ENCODE measurements at places on chromosomes 1 and 21.

DNA sequence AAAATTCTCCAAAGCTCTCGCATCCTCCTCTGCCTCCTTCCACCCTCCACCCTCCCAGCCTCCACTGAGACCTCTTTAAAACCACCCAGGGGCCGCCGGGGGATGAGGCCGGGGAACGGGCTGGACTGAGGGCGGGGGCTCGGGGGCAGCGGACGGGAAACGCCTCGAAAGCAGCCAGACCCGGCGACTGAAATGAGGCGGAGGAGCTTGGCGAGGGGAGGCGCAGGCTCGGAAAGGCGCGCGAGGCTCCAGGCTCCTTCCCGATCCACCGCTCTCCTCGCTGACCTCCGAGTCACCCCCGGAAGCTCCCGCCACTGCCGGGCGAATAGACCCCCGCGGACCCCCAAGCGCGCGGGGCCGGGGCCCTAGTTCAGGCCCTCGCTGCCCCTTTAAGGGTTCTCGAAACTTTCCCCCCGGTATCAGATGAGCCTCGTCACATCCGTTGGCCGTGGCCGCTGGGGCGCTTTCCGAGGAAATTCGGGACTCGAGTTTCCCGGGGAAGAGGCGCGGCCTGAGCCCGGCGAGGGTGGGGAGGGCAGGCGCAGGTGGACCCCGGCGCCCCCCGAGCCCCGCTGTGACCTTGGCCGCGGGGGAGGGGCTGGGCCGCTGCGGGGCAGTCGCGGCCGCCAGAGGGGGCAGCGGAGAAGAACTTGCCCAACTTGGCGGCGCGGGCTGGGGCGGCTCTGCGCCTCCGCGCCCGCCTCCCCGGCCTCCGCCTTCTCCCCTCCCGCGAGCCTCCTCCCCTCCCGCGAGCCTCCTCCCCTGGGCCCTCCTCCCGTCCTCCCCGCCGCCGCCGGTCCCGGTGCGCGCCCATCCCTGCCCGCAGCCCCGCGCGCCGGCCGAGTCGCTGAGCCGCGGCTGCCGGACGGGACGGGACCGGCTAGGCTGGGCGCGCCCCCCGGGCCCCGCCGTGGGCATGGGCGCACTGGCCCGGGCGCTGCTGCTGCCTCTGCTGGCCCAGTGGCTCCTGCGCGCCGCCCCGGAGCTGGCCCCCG lies at the start of gene BACE2:
BACE2 (plus strand) TSS at position 813 of the 995 bp plus-strand sequence; CDS start at position 917, 104 bp downstream.
- peak; percentile 58 for DNase-seq

DNA sequence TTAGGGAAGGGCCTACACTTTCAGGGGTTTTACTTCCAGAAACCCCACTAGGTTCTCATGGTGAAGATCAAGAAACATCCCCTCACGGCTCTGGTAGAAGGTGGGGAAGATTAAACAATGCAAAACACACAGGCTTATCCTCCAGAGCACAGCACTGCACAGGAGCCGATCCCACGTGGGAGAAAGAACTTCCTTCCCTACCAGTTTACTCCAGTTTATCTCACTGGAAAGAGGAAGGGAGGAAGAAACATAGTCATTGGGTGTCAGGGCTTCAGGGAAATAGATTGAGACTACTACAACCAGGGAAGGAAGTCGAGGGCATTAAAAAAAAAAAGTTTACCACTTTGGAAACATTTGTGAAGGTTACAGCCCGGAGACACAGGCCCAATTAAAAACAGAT lies 164.4 kb downstream of the NTPCR start:
- no peak for DNase-seq

- no peak for DNase-seq
Measured at GRCh38 chr1:46013581-46013980, 118.8 kb downstream of the PIK3R3 start.

DNA sequence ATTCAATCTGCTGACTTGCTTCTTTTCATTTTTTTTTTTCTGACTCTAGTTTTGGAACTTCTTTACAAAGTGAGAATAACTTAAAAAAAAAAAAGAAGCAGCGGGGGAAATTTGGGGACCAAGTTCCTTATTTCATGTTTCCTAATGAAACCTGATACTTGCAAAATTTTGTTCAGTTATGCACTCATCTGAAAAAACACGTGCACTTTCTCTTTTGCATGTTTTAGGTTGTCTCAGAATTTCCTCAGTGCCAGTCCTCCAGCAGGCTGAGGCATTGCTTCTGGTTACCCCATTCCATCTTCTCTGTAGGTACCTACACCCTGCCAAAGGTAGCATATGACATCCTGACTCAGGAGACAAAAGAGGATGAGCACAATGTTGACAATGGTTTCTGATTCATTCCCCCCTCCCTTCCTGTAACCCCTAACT lies 299.7 kb downstream of the GRIK1 start:
- no peak for DNase-seq

DNA sequence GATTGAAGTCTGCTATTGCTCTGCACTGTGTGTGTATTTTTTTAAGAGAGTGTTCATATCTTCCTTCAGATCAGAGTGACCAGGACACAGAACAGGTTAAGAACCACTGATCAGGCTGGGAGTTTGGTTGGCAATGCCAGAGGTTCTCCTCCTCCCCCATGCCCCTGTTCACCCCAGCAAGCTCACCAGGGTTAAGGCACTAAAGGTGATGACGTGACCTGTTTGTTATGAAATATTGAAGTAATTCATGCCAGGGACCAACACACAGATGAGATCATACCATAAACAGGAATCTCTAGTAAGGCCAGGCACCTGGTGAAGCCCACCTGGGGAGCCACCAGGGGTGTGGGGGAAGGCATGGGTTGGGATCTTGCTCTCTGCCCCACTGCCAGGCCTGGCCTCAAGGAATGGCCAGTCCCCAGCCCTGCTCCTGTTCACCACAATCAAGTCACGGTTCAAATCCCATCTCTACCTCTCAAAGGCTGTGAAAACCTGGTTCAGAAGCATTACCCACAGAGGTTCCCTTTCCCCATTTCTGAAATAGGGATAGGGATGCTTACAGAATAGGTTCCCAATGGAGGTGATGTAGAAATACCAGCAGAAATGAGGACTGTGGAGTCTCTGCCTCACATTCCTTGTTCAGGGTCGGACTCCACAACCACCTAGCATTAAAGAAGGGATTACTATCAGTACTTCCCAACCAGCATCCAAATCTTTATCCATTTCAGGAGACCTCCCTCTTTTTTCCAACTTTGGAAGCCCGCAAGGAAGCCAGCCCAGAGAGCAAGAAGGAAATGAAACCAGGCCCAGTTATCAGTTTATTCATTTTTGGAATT lies 2.4 kb downstream of the ID3 start:
- no peak for DNase-seq

GRCh38 chr1:177287994-177288393 lies 117.2 kb downstream of the BRINP2 start:
- no peak for DNase-seq

GRCh38 chr1:209884665-209885117 lies 53.3 kb upstream of the SYT14 start:
- no peak for DNase-seq

DNA sequence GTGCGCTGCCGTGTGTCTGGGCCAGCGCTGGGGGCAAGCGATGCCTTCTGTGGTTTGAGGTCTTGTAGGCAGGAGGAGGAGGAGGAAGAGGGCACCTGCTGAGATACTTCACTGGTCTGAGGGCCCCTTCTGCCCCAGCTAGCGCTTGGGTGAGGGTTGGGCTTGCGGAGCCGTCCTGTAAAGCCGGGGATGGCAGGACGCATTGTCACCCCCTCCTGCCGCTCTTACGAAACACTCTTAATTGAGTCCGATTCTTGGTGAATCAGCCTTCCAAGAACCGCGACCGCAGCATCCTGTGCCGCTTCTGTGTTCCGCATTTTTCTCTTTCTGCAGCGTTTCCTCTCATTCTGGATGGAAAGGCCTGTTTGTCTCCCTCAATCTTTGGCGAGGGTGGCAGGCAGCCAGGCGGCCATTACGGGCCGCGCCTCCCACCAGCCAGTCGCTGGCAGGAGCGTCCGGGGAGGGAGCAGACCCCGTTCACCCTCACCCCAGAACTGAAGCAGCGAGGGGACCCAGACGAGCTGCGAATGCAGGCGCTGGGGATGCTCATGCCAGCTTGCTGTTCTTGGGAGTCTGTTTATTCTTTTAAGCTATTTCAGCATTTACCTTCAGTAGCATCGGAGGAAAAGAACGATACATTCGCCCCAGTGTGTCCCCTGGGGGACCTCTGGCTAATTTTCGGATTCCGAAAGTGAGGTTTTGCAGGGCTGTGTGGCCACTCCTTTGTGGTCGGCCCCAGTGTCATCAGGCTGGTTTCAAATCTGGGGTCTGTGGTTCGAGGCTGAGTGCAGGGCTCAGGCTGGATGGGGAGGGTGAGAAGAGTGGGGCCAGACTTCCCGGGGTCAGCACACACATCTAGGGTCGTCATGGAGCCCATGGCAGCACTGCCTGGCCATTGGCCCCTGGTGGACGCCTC lies 62.7 kb downstream of the SKI start:
- DNase-seq: no peak

DNA sequence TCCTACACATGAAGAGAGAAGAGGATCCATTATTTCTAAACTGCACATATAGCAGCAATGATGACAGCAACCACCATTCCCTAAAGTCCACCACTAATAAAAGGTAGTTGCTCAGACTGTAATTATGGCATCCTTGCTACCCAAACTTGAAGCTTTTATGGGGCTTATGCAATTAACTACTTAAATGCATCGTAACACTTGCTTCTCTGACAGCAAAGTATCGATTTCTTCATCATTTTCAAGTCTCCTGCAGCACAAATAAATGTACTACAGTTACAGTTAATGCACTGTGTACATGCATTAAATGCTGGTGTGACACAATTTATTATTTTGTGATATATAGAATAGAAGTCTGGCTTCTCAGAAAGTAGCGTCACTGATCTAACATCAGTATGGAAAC lies 241.7 kb downstream of the USH2A start:
- no peak for DNase-seq

DNA sequence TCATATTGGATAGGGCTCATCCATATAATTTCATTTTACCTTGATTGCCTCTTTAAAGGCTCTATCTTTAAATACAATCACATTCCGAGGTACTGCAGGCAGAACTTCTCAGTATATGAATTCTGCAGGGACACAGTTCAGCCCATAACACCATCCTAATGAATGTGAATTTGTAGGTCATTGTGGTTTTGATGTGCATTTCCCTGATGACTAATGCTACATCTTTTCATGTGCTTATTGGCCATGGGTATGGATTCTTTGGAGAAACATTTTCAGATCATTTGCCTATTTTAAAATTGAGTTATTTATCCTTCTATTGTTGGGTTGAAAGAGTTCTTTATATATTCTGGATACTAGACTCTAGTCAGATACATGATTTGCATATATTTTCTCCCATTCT lies 9.6 kb upstream of the RPS6KC1 start:
- no peak for DNase-seq

- peak; percentile 16 for DNase-seq
Measured at GRCh38 chr1:51283979-51284378, 46.4 kb downstream of the TTC39A start.

- DNase-seq: peak; percentile 55
Measured at GRCh38 chr1:204791453-204792353, 79.0 kb upstream of the NFASC start.

GRCh38 chr1:234262754-234263105 lies 110.5 kb upstream of the COA6 start:
- DNase-seq: no peak

DNA sequence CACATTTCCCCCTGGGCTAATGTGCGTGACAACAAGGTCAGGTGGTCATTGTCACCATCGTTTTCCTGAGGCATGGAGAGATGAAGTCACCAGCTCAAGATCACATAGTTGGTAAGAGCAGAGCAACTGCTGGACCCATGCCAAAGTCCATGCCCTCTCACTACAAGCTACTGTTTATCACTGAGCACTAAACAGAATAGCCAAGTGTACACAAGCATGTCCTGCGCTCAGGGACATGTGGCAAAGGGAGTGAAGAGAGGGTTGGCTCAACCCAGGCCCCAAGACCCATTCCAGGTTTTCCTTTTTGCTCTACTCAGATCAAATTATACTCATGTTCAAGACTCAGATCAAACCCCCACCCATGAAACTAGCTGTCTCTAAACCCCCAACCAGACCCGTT lies 20.8 kb downstream of the LRRC52 start:
- DNase-seq: no peak

DNA sequence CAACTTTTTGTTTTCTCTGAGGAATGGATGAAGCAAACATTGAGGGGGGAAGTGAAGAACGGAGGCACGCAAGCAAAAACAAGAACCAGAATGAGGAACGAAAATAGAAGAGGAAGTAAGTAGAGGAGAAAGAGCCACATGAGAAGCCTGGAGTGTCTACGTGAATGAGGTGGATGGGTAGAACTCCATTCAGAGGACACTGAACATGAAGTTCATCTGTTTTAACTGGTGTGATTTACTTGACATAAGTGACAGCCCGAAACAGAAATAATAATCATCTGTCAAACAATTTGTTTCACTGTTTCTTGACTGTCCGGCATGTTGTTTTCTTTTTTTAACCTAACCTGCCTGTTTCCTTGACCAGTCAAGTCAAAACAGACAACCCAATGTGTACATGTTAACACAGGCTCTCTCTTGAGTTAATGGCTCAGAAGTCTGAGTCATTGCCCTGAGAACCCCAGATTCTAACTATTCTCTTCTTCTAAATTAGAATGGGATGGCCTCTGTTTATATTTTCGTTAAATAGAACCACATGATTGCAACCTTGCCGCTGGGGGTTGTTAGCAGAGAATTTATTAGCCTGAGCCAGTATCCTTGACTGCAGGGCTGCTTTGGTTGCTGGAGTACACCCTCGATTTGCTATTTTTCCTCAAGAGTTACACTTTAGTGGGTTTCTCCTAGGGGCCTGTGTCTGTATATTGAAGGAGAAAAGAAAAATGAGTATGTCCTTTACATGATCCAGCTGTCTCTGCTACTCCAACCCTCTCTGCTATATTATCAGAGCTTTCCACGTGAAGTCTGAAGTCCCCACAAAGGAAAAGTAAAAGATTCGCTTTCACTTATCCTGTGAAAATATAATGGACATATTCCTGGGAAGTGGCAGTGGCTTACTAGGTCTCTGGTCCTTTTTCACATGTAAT lies 151.7 kb downstream of the ZC3H11B start:
- peak; percentile 3 for DNase-seq

- no peak for DNase-seq
Measured at GRCh38 chr1:32733582-32734321, 31.2 kb upstream of the SYNC start.

DNA sequence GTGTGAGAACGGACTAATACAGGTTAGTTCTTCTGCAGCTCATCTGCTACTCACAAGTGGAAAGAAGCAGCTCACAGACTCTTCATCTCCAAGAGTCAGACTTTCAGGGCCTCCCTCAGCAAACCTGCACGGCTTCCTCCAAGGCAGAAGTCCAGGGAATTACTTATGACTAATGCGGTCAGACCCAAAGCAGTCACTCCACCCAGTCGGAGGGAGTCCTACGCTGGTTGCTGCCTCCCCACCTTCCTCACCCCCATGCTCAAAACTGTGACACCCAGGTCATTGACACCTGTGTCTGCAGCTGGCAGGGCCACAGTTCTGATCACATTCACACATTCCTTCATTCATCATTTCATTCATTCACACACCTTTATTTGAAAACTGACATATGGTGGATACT lies 38.4 kb upstream of the PRDM2 start:
- no peak for DNase-seq

GRCh38 chr1:161083748-161084596 lies 5.4 kb downstream of the NECTIN4 start:
- DNase-seq: no peak

DNA sequence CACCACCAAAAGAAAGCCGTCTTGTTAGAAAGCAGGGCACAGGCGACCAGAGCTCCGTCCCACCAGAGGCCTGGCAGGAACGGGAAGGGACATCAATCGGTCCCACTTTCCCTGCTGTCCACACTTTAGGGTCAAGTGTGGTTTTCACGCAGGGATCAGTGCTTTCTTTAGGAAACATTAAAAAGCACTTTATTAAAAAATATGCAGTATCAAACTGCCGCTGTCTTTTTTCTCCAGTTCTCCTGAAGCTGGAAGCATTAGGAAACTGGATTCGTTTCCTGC lies 437 bp downstream of the IFNLR1 start:
- no peak for DNase-seq

GRCh38 chr1:53552981-53553733 lies 94.0 kb downstream of the DMRTB1 start:
- no peak for DNase-seq

Measured in renal pelvis (tissue), 12 donors.